ENCODE measurements at places on chromosomes 1 and 21. TPM values are rescaled to one million over a fixed set of nuclear protein-coding genes. Genes with fewer than 3 reads are reported as not detected.

Gene PANK4
- 55.2 TPM for total RNA-seq

Gene IGSF5
- not detected for total RNA-seq

GRCh38 chr1:229665912-229666558 is 40.0 kb downstream of the URB2 start:
- H3K4me3 ChIP-seq: no peak overlapping the region
- peaks cover 5% of the 10 kb centered on the region for H3K4me1 ChIP-seq
- no peak for DNase-seq
- H3K36me3 ChIP-seq: peaks cover 29% of the 10 kb centered on the region
- H3K27ac ChIP-seq: no peak overlapping the region

GRCh38 chr1:30248373-30248772 is 475.0 kb downstream of the MATN1 start:
- no peak overlapping the region for H3K4me3 ChIP-seq
- H3K27me3 ChIP-seq: peaks cover 5% of the 10 kb centered on the region
- no peaks in the 10 kb centered on the region for H3K4me1 ChIP-seq
- H3K27ac ChIP-seq: no peak overlapping the region

- peaks cover 26% of the 10 kb centered on the region for H3K4me1 ChIP-seq
- H3K36me3 ChIP-seq: peaks cover 22% of the 10 kb centered on the region
- DNase-seq: no peak
- H3K4me3 ChIP-seq: no peak overlapping the region
Observed at GRCh38 chr1:7915826-7916500, 24.7 kb downstream of the TNFRSF9 start.

GRCh38 chr1:243548516-243548915 is 292.7 kb downstream of the SDCCAG8 start:
- no peak overlapping the region for H3K4me3 ChIP-seq
- H3K4me1 ChIP-seq: peaks cover 3% of the 10 kb centered on the region
- H3K27ac ChIP-seq: no peak overlapping the region
- H3K27me3 ChIP-seq: no peaks in the 10 kb centered on the region
